Stimulated activated CD8-positive, alpha-beta memory T cell treated with anti-CD3 and anti-CD28 coated beads, Interleukin-2, amount 100 ng/mL, for 48 hours (primary cell): ENCODE measurements at places on chromosomes 5 and 9.

DNA sequence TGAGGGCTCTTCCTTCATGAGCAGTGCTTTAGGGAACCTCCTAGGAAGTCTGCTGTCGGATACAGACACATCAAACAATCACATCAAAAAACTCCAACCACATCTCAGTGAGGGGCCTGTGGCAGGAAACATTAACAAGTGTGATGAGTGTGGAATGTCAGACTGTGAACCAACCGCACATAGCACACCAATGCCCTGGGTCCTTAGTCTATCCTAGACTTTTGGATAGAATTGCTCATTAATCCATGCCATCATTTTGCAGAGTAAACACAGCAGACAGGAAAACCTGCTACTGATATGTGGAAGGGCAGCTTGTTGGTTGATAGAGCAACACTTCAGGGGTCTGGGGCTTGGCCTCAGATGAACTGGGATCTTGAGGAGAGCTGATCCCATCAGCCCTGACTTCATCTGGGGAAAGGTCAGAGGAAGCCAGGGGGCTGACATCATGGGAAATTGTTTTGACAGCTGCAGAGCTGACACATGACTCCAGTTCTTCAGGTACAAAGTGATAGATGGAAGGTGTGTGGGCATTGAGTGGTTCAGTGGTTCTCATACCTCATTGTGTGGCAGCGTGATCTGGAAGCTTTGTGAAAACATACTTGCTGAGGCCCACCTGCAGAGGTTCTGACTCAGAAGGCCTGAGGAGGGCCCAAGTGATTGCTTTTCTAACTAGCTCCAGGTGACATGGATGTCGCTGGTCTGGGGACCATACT, 193.3 kb downstream of the DIRAS2 start:
- DNase-seq, result no peak

- no peak for DNase-seq
Observed at GRCh38 chr5:171363846-171364245, 23.8 kb upstream of the NPM1 start.

GRCh38 chr5:89478851-89479250, 595.9 kb upstream of the MEF2C start:
- DNase-seq, result no peak

GRCh38 chr5:157120102-157120501, 11.3 kb upstream of the HAVCR2 start:
- DNase-seq, result no peak

- peak; percentile 56 for DNase-seq
Observed at GRCh38 chr9:131500939-131501541, 1.7 kb upstream of the POMT1 start.

- DNase-seq, result no peak
Observed at GRCh38 chr5:6728795-6729183, 15.6 kb downstream of the TENT4A start.

DNA sequence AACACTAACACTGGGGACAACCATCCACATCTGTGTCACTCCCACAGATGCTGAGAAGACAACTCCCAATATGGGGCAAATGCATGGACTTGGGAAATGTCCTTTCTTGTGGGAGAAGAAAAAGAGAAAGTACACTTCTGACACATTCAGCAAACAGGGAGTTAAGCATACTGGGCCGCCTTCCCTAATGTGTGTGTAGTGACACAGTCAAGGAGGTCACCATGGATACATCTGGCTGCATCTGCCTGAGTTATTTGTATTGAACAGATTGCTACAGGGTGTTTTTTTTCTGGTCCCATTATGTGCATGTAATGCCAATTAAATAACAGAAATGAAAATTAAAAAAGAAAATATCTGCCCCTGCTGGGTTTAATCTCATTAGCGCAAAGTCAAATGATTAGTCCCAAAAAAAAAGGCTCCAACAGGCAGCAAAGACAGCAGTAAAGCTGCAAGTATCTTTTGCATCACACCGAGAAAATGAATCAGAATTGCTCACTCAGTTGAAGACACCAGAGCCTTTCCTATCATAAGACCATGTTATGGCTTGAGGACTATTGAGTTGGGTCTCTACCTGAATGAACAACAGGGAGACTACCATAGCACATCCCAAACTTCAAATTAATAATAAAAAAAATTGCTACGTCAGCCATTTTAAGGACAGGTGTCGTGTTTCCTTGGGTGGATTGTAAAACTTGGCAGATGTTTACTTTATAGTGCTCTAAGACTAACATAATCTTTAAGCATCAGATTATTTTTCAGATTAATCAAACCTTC, 395.9 kb downstream of the DTWD2 start:
- DNase-seq, result no peak
